GM19239 (cell line): ENCODE measurements at places on chromosomes 4 and X.

- no peak for DNase-seq
These were observed 17.8 kb upstream of the IDS start for GRCh38 chrX:149522916-149523315.

DNA sequence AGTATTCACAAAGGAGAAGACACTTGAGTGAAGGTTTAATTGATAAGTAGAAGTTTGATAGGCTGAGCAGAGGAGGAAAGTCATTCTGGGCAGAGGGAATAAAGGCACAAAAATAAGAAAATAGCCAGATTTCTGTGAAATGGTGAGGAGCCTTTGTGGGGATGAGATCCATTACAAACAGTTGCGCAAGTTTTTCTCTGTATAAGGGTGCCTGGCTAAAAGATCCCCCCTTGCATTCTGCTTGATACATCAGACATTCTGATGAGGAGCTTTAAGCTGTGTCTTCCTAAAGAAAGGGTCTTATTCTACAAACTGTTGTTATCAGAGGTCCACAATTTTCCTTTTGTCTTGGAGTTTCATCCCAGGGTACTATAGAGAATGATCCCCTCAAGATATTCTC, 112.0 kb downstream of the ARHGAP36 start:
- DNase-seq = no peak

- no peak for DNase-seq
These were observed 11.6 kb downstream of the CXCL13 start for GRCh38 chr4:77617203-77617602.

- no peak for DNase-seq
These were observed 28.4 kb downstream of the NSG1 start for GRCh38 chr4:4415107-4415805.

- DNase-seq = no peak
These were observed 117.0 kb downstream of the PCDH7 start for GRCh38 chr4:30837131-30837539.

GRCh38 chrX:40099055-40099958, 1.5 kb upstream of the BCOR start:
- no peak for DNase-seq

GRCh38 chrX:44494357-44494756, 48.3 kb downstream of the FUNDC1 start:
- DNase-seq = no peak

GRCh38 chrX:11558972-11559371, 106.7 kb downstream of the ARHGAP6 start:
- no peak for DNase-seq

DNA sequence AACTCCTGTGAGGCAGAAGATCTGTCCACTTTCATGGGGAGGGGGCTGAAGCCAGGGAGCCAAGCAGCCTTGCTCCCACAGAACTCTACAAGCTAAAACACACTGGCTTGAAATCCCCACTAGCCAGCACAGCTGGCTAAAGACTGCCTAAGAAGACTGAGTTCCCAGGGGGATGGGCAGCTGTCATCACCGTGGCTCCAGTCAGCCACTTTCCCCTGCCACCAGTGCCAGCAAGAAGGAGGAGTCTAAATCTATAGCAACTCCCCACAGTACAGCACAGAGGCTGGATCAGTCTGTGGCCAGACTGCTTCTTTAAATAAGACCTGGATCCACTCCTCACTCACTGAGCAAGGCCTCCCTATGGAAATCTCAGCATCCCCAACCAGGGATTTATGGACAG, 308.6 kb downstream of the FAM47B start:
- no peak for DNase-seq

DNA sequence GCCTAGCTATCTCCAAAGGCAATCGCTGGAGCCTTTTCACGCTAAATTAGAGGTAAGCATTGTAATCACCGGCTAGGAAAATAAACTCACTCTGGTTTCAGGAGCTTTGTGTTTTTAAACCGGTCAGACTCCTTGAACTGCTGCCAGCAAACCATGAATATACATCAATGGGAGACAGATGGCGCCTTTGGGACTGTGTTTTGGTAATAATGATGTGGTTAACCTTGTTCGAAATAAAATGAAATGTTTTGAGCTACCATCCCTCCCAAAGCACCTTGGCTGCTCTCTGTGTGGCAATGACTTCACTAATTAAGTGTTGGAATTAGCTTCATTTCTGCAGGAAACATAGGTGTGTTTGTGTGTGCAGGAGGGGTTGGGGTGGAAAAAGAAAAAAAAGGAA, 65.3 kb downstream of the CLNK start:
- no peak for DNase-seq

DNA sequence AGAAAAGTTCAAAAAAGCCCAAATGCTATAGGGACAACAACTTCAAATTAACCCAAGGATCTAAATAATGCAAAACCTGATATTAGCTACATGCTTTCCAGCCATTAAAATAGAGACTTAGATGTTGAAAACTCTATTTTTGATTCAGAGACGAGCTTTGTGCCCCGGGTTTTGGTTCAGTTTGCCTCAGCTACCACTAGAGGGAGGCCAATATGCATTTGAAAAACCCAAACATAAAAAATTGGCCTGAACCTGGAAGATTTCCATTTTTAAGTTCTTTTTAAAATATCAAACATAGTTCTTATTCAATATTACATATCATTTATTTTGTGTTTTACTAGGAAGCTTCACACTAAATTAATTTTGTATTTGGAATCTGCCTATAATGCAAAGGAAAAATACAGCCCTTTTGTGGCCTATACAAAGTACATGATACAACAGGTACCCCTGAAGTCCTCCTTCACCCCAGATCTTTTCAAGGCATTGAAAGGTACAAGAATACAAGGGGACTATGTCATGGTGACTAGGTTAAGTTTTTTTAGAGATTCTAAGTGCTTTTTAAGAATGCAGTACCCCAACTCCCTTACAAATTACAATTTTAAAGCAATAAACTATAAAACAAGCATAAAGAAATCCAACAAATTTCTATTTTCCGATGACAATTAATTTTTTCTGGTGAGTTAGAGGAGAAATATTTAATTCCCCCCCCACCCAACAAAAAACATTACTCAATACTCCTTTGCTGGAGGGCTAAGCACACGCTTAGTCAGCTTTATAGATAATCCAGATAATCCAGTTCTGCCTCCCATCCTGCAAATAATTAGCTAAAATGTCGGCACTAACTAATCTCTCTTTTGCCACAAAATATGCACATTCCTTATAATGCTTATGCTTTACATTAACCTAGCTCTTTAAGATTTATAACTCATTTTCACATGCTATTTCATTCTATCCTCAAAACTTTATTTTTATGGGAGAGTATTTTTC, 97.7 kb upstream of the PTPN13 start:
- peak; percentile 4 for DNase-seq

DNA sequence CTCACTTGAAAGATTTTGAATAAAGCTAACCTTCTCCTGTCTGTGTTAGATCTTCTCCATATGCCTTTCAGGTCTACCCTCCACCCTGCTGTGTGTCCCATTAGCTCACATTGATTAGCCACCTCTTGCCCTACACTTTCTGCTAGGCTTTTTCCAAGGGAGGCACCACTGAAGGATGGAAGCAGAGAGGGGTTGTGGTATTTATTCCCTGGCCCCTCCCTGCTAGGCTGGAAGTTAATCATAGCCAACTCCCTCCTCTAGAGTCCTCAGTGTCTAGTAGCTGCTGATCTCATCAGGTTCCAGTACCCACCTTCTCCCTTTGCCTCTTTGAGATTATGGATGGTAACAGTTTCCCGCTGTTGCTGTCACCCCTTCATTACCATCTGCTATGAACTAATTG, 8.9 kb upstream of the SMIM43 start:
- DNase-seq = no peak

GRCh38 chrX:13219991-13220764, 99.7 kb downstream of the ATXN3L start:
- DNase-seq = no peak

- DNase-seq = no peak
These were observed 7.8 kb upstream of the BOD1L1 start for GRCh38 chr4:13635286-13635799.

GRCh38 chrX:9942086-9942485, 25.1 kb upstream of the CLDN34 start:
- DNase-seq = peak; percentile 5

DNA sequence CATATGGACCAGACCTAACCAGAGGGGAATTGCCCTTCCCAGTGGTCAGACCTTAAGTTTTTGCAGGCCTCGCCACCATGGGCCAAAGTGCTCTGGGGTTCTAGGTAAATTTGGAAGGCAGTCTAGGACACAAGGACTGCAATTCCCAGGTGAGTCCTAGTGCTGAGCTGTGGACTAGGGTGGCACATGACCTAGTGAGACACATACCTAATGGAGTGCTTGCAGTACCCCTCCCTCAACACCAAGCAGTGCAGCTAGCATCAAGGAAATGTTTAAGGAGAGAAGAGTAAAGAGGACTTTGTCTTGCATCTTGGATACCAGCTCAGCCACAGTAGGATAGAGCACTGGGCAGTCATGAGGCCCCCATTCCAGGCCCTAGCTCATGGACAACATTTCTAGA, 60.8 kb downstream of the BRCC3 start:
- DNase-seq = no peak

DNA sequence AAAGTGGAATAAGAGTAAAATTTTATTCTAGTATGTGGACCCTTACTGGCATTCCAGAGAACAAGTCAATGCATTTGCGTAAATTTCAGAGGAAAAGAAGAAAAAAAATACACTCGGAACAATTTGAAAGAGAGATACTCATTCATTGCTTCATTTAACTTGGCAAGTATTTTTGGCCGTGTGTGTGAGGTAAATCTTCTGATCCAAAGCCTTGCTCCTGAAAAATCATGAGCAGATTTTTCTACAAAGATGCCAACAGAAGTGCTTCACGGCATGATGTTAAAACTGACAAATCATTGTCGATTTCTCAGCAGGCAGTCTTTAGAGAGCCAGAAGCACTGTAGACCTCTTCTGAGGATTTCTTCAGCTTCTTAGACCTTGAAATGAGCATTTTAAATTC, 194.0 kb downstream of the COX18 start:
- DNase-seq = no peak

DNA sequence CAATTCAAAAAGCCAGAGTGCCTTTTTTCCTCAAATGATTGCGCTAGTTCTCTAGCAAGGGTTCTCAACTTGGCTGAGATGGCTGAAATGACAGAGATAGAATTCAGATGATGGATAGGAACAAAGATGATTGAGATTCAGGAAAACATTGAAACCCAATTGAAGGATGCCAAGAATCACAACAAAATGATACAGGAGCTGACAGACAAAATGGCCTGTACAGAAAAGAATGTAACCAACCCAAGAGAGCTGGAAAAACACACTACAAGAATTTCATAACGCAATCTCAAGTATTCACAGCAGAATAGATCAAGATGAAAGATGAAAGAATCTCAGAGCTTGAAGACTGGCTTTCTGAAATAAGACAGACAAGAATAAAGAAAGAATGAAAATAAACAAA, 51.7 kb upstream of the MMAA start:
- DNase-seq = no peak

DNA sequence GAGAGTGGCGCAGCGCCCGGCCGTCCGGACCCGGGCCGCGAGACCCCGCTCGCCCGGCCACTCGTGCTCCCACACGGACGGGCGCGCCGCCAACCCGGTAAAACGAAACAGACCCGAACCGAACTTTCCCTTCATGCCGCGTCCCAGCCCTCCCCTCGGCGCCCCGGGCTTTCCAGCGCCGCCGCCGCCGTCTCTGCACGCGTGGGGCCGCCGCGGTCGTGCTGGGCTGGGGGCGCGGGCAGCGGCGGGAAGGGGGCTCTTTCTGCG, 222 bp downstream of the SMAD1 start:
- DNase-seq = no peak

- no peak for DNase-seq
These were observed at the start of gene KDR for GRCh38 chr4:55125087-55125721. TSS of gene KDR (minus strand) at chr4:55125595. CDS start at chr4:55125293, 302 bp downstream.

DNA sequence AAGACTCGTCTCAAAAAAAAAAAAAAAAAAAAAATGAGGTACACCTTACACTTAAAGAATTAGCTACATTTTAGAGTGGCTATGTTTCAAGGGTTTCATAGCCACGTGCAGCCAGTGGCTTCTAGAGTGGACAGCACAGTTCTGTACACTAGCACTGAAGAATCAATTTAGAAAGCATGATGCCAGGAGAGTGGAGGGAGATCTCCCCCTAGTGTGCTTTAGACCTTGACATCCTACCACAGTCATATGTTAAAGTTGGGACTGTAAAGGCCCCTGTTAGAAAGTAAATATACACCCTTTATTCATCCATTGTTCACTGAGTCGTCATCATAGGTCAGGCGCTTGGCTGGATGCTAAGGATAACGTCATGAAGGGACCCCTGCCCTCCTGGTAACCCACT, 179.4 kb downstream of the QDPR start:
- no peak for DNase-seq

DNA sequence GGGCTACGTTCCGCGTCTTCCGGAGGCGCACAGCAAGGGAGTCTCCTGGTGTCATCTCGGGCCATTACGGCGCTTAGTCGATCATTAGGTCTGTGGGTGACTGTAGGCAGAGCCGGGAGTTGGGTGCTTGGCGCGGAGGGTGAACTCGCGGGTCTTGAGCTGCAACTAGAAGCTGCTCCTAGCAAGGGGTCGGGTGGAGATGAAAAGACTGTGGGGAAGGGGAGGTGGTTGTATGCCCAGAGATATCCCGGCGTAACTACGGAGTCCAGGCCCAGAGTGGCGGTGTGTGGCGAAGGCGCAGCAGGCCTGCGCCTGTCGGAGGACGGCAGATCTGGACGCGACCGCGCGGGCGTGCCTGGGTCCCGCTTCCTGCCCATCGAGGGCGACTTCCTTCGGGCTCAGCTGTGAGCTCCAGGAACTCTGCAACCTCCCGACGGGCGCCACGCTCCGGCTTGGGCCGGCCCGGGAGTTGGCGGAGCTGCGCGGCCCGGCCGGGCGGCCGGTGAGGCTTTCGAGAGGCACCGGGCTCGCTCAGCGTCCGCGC, 2.7 kb upstream of the NKX3-2 start:
- no peak for DNase-seq

DNA sequence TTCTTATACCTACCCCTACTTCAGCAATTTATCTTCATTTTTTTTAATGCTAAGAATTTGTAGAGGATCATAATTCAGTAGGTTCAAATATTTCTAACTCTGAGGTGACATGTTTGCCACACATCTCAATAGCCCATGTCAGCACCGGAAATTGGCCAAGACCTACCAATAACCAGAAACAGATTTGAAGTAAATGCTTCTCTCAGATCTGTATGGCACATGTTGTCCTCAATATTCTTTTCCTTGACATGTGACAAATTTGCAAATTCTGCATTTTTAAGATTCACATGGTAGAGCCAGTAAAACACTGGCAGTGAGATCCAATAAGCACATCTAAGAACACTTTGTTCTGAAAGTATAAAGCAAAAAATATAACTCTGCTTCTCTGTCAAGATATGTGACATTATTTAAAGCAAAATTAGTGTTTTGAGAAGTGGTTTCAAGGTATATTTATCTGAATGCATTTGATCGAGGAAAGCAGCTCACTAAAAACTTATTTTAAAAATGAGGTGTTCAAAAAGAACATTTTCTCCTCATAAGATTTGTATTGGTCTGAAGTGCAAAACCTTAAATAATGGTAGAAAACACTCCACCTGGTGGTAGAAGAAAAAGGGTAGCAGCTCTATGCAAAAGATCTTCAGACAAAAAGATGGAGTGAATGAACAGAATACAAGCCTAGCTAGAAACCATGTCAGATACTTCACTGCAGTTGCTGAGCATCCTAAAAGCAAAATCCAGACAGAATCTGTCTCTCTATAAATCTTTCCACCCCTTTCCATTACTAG, 513.8 kb upstream of the FAM241A start:
- no peak for DNase-seq

- DNase-seq = no peak
These were observed 199.0 kb downstream of the DCHS2 start for GRCh38 chr4:154292589-154292988.
